Stimulated activated effector memory CD8-positive, alpha-beta T cell treated with anti-CD3 and anti-CD28 coated beads, Interleukin-12 subunit alpha, Interleukin-12 subunit beta, amount 100 ng/mL, for 72 hours (primary cell): ENCODE measurements at places on chromosomes 1 and 21.

DNA sequence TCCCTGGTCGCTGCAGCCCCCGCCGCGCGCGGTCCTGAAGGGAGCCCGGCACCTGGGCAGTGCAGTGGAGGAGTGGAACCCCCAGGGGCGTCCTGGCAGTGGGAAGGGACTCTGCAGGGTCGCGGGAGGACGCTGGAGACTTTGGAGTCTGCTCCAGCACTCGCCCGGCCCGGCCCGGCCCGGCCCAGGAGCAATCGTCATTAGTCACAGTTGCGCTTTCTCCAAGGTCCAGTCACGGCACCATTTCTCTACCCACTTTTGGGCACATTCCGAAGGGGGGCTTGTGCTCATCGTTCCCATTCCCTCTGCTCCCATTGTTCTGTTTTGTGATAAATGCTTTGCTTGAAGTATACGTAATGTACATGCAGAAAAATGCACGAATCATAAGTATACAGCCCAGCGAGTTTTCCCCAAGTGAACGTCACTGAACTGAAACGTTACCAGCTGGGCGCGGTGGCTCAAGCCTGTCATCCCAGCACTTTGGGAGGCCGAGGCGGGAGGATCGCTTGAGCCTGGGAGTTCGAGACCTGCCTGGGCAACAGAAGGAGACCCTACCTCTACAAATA, 999 bp downstream of the THAP3 start:
- DNase-seq, result no peak

DNA sequence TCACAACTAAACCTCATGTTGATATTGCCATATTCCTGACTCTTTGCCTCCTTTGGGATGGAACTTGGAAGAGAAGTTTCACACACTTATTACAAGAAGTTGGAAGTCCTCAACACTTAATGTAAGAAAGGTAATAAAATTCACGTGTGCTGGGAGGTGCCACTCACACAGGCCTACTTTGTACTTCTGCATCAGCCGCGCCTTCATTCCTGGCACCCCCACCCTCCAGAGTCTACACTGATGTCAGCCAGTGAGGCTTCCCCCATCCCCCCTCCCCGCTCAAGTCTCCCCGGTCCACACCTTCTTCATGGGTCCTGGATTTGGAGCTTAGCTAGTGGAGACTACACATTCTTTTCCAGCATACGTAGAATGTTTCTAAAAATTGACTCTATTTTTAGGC, 24.8 kb upstream of the SLC45A1 start:
- no peak for DNase-seq

DNA sequence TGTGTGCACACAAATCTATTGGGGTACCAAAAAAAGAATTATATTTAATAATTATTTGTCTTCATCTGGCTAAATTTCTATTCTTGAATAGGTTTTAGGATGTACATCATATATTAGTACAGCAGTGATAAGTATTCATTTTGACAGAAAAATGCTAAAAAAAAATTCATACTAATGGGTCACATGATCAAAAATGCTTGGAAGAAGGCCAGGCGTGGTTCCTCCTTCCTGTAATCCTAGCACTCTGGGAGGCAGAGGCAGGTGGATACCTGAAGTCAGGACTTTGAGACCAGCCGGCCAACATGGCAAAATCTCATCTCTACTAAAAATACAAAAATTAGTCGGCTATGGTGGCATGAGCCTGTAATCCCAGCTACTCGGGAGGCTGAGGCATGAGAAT, 26.9 kb upstream of the PTGFRN start:
- no peak for DNase-seq

DNA sequence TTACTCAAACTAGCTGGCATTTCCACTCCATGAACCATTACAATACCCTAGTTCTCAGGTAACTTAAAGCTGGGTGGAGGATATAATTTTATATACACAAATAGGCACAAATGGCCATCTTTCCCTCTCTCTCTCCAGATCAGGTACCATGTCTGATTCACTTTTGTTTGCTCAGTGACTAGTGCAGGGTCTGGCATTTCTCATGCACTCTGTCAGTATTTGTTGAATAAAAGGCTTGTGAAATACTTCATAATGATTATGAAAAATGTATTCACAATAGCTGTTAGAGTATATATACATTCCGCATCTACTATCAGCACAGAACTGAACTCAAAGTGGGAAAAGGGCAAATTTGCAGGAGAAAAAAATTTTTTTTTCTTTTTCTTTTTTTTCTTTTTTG, 510.2 kb upstream of the USP24 start:
- DNase-seq, result no peak
